ENCODE measurements at places on chromosomes 11 and 22.

DNA sequence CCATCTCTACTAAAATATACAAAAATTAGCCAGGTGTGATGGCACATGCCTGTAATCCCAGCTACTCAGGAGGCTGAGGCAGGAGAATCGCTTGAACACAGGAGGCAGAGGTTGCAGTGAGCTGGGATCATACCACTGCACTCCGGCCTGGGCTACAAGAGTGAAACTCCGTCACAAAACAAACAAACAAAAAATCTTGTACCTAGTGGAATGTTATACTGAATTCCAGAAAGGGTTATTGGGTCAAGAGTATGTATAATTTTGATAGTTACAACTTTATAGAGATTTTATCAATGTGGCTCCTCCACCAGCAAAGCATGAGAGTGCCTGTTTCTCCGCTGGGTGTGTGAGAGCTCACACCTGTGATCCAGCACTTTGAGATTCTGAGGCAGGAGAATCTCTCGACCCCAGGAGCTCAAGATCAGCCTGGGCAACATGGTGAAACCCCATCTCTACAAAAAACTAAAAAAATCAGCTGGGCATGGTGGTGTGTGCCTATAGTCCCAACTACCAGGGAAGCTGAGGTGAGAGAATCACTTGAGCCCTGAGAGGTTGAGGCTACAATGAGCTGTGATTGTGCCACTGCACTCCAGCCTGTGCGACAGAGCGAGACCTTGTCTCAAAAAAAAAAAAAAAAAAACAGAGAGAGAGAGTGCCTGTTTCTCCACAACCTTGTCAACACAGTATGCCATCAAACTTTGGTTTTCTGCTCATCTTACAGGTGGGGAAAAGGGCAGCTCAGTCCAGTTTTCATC is 12.7 kb upstream of the FOLR1 start:
- DNase-seq: no peak

DNA sequence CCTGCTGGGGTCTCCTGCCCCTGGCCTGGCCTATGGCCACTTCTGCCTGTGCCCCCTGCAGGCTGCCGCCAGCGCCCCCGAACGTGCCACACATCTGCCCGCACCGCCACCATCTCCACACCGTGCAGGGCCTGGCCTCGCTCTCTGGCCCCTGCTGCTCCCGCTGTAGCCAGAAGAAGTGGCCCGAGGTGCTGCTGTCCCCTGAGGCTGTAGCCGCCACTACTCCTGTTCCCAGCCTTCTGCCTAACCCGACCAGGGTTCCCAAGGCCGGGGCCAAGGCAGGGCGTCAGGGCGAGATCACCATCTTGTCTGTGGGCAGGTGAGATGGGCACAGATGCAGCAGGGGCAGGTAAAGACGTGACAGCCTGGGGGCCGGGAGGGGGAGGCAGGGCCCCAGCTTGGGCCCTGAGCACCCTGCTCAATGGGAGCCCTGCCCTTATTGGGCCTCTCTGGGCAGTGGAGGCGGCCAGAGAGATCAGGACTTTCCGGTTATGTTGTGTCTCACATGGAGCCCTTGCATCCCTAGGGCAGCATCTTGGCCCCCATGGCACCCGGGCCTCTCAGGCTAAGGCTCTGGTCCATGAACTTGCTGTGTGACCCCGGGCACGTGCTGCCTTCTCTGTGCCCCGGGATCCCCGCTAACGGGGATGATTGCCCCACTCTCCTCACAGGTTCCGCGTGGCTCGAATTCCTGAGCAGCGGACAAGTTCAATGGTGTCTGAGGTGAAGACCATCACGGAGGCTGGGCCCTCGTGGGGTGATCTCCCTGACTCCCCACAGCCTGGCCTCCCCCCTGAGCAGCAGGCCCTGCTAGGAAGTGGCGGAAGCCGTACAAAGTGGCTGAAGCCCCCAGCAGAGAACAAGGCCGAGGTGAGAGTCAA is 18.5 kb downstream of the RELT start:
- no peak for DNase-seq

- DNase-seq: no peak
Measured at GRCh38 chr11:11641581-11641980, 19.8 kb upstream of the GALNT18 start.

DNA sequence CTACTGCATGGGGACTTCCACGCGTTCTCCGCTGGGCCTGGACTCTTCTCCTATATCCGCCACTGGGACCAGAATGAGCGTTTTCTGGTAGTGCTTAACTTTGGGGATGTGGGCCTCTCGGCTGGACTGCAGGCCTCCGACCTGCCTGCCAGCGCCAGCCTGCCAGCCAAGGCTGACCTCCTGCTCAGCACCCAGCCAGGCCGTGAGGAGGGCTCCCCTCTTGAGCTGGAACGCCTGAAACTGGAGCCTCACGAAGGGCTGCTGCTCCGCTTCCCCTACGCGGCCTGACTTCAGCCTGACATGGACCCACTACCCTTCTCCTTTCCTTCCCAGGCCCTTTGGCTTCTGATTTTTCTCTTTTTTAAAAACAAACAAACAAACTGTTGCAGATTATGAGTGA is 7.7 kb downstream of the SLC3A2 start:
- no peak for DNase-seq

GRCh38 chr22:26734339-26735018 is 77.1 kb downstream of the MIAT start:
- DNase-seq: no peak

- no peak for DNase-seq
Measured at GRCh38 chr22:38397189-38398085, 57.6 kb downstream of the KCNJ4 start.

DNA sequence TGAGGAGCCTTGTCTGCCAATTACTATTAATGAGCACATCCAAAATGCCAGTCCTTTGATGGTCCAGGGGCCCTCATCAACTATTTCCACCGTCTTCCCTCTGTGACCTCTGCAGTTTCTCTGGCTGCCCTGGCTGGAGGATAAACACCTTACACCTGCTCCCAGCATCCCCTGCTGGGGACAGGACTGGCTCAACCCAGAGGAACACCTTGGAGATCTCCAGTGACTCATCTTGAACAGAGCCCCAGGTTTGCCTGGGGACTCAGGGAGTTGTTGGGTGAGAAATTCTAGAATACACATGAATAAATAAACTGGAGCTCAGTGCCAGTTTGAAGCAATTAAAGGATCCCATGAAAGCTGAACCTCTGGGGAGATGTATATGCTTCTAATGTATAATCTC is 24.0 kb upstream of the ELF5 start:
- no peak for DNase-seq

DNA sequence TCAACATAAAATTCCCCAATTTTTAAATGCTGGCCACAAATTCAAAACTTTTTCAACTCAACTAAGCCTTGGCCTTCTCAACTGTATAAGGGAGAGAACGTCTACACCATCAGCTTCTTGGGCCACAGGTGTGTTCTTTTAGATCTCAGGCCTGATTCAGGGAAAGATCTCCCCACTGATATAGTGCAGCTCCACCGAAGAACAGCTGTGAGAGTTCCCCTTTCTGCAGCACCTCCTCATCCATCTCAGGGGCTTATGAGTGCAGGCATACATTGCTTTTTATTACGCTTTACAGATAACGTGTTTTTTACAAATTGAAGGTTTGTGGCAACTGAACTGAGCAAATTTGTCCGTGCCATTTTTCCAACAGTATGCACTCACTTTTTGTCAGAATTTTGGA is 8.0 kb upstream of the CD82 start:
- no peak for DNase-seq

DNA sequence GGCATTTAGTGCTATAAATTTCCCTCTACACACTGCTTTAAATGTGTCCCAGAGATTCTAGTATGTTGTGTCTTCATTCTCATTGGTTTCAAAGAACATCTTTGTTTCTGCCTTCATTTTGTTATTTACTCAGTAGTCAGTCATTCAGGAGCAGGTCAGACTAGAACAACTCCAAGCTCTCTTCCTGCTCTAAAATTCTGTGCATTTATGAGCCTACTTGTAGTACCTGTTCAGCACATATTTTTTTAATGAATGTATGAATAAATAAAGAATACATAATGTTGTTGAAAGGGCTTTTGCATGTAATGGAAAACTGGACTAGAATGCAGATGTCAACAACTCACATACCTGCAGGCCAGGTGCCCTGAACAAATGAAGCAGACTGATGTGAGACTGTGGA is 13.7 kb upstream of the HEPHL1 start:
- DNase-seq: no peak

DNA sequence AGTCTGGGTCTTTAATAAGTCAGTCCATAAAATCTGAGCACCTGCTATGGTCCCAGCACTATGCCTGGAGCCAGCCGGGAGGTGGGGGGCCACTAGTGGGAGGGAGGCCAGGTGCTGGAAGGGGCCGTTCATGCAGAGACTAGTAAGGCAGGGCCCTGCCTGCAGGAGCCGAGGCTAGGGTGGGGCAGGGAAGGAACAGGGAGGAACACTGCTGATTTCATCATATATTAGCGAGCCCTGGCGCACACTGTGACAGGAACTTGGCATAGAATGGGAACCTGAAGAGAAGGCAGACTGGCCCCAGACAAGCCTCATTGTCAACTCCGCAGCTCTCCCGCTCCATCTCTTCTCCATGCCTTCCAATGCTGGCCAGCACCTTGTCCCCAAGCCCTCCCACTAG is 7.1 kb downstream of the VSIG10L2 start:
- DNase-seq: no peak

DNA sequence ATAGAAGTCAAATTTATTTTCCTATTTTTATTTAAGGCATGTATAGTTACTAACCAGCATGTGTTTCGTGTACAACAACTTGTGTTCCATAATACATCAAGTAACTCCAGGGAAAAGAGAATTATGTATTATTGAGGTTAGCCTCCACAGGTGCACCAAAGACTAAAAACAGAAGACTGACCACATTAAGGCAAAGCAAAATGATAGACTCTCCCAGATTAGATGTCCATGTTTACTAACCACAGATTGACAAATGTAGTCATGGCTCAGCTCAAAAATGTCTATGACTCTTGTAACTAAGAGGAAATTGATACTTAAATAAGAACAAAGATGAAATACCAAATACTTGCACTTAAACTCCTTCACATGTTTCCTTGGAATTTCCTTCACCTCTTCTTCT is 238.5 kb downstream of the METTL15 start:
- no peak for DNase-seq

GRCh38 chr11:47271328-47271727 is 1.4 kb downstream of the MADD start:
- DNase-seq: no peak

GRCh38 chr22:38300197-38300945 is 16.9 kb downstream of the CSNK1E start:
- DNase-seq: no peak

- peak; percentile 42 for DNase-seq
Measured at GRCh38 chr11:96827164-96827563, 437.4 kb downstream of the JRKL start.

GRCh38 chr11:32232516-32232915 is 141.6 kb downstream of the RCN1 start:
- DNase-seq: no peak

- DNase-seq: no peak
Measured at GRCh38 chr11:119486691-119487259, 63.8 kb upstream of the THY1 start.

GRCh38 chr22:36923131-36923788 is 9.8 kb downstream of the CSF2RB start:
- no peak for DNase-seq

DNA sequence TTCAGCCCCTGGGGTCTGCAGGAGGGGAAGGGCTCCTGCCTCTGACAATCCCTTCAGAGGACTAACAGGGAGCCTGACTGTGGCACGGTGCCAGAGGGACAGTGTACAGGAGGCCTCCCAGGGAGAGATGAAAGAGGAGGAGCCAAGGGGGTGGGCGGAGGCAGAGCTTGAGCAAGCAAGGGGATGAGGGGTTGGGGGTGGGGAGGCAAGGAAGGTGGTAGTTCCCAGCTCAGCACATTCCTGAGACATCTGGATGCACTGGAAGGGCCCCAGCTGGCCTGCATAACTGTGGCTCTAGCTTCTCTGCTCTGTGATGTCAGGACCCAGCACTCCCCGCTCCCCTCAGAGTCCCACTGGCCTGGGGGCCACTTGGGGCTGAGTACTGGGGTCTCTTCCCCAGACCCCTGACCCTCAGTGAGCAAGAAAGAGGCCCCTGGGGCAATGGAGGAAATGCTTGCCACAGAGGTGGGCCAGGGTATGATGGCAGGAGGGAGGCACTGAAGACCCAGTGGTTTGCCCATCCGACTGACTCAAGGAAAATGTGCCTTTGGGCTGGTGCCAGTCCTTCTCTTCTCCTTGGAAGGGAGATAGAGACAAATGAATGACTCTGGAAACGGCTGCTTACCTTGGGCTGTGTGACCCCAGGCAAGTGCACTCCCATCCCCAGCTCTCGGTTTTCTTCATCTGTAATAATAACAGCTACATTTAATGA is 13.3 kb downstream of the CREB3L1 start:
- peak; percentile 89 for DNase-seq

- no peak for DNase-seq
Measured at GRCh38 chr22:47057916-47058585, 295.6 kb downstream of the TBC1D22A start.

GRCh38 chr11:81756864-81757595 is 976.6 kb downstream of the FAM181B start:
- no peak for DNase-seq

DNA sequence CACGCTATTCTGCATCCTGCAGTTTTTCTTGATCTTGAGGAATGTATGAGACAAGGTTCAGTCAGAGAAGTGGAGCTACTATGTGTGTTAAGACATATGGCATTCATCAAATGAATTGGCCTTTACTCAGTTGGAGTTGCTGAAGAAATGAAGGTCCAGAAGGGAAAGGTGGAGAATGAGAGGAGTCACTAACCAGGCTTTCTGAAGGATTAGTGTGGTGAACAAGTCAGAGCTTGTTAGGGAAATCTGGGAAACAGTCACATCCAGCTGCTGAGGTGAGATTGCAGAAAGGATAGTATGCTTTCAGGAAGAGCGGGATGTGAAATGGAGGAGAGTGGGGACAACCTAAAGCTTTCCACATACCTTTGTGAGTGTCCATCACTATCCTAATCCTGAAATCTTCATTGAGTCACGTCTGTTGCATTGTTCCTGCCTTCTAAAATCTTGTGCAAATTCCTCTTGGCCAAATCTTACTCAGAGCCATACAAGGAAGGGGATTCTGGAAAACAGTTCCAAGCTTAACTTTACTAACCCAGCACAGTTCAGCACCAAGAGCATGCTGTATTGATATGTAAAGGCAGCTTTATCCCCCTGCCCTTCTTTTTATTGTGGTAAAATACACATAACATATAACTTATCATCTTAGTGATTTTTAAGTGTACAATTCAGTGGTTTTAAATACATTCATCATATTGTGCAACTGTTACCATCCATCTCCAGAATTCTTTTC is 11.4 kb upstream of the PITPNB start:
- DNase-seq: no peak

GRCh38 chr11:80584661-80585060 is 1143.8 kb upstream of the TENM4 start:
- no peak for DNase-seq

- no peak for DNase-seq
Measured at GRCh38 chr11:9030601-9031000, 26.8 kb upstream of the NRIP3 start.

- peak; percentile 66 for DNase-seq
Measured at GRCh38 chr11:61897387-61898246, 6.3 kb upstream of the FADS3 start.

GRCh38 chr22:39204216-39204615 is 40.6 kb downstream of the PDGFB start:
- no peak for DNase-seq

GRCh38 chr11:94342250-94342649 is 37.9 kb downstream of the IZUMO1R start:
- no peak for DNase-seq

- no peak for DNase-seq
Measured at GRCh38 chr11:70054004-70054403, 24.1 kb upstream of the ANO1 start.

GRCh38 chr22:41992496-41992895 is 6.1 kb upstream of the WBP2NL start:
- DNase-seq: no peak

- no peak for DNase-seq
Measured at GRCh38 chr22:29344137-29344536, 28.6 kb upstream of the RASL10A start.
